ENCODE measurements at places on chromosomes 11 and 22.

DNA sequence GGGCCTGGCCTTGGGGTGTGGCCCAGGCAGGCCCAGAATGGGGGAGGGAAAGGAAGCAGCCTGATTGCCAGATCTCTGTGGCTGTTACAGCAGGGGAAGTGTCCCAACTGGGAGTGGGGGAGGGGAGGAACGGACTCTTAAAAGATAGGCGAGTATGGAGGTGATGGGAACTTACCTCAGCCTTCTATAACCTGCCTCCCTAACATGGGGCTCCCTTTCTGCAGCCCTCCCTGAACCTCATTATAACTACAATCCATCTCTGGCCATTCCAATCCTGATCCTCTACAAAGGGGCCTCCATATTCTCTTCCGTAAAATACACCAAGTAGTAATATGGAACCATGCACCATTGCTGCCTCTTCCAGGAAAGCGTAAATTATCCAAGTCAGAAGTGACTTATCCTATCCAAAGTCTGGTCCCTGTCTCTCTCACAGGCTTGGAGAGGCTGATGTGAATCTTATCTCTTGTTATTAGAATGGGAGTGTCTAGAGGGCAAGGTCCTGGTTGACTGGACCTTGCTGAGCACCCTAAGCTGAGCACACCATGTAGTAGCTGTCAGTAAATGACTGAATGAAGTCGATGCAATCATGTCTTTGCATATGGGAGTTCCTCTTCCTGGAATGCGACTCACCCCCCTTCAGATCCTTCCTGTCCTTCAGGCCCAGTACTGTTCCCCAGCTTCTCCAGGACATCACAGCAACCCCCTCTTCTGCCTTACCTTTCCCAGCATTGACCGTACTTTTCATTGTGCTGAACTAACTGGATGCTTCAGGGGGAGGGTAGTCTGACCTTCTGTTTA lies 5.9 kb downstream of the RHOG start:
- DNase-seq, result no peak

DNA sequence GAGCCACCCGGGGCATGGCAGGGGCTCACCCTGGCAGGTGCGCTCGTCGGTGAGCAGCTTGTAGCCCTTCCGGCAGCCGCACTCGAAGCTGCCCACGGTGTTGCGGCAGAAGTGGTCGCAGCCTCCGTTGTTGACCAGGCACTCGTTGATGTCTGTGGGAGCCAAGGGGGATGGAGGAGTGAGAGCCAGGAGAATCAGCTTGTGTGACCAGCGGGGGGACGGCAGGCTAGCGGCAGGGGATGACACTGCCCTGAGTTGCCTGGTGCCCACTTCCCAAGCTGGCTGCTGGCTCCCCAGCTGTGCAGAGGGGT lies 44.7 kb upstream of the TTLL12 start:
- DNase-seq, result no peak

- DNase-seq, result no peak
Measured at GRCh38 chr22:23001463-23001862, 68.9 kb upstream of the GNAZ start.

DNA sequence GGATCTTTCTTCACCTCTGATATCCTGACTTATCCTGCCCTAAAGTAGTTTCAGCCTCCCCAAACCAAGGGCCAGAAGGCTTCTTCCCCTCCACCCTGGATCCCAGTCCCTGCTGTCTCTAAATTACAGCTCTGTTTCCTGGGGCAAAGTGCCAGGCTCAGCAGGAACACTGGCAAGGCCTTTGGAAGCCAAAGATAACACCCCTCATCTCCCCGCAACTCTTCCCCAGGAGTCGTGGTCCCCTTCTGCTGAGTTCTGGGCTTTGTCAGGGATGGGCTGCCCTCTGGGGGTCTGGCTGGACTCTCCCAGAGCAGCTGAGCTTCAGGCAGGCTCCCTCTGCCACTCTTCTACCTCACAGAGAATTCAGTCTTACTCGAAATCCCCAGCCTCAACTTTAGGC lies 53.8 kb upstream of the AMPD3 start:
- DNase-seq, result no peak

GRCh38 chr11:22169833-22170232 lies 23.1 kb upstream of the ANO5 start:
- DNase-seq, result no peak

- no peak for DNase-seq
Measured at GRCh38 chr22:27798511-27799014, 3.0 kb downstream of the MN1 start.

- peak; percentile 68 for DNase-seq
Measured at GRCh38 chr22:50252082-50253045, 1.3 kb upstream of the HDAC10 start.

- DNase-seq, result no peak
Measured at GRCh38 chr11:77119531-77119936, 8.5 kb upstream of the MYO7A start.

- no peak for DNase-seq
Measured at GRCh38 chr11:131928992-131929391, 558.6 kb downstream of the NTM start.

- DNase-seq, result no peak
Measured at GRCh38 chr11:35614939-35615569, 3.2 kb upstream of the FJX1 start.

GRCh38 chr11:19952911-19953310 lies 207.4 kb downstream of the DBX1 start:
- no peak for DNase-seq

GRCh38 chr11:84437071-84437980 lies 1151.2 kb upstream of the CCDC90B start:
- no peak for DNase-seq

- no peak for DNase-seq
Measured at GRCh38 chr11:36222831-36223635, 66.2 kb downstream of the COMMD9 start.

DNA sequence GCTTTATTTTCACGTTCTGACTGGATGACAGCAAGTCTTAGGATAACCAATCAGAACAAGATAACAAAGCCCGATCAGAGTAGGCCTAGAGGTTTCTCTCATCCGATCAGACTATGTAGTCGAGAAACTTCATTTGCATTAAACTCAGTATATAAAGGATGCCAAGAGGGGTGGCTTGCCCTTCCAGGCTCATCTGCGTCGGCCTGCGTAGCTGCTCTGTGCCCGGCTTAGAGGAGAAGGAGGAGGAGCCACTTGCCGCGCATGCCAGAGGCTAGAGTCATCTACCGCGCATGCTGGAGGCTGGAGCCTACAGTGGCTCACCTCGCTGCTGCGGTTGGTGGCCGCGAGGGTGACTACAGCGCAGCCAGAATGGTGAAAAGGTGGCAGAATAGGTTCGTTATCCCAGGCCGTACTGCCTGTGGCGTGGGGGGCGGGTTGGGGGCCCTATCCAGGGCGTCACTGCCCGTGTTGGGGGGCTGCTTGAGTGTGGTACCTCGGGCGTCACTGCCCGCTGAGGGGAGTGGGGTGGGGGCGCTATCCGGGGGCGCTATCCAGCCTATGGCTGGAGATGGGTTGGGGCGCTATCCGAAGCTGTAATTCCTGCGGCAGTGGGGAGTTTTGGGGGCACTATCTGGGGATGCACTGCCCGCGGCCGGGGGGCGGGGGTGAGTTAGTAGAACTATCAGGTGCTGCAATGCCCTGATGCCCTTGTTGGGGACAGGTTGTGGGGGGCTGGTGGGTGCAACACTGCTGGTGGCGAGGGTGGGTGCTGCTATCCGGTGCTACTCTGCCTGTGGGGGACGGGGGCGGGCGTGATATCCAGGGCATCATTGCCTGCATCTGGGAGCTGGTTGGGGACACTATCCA lies at the start of gene RFPL2:
Gene RFPL2, minus strand, starts transcription at position 218 of the 867 bp plus-strand sequence. CDS start 2,622 bp downstream, outside the sequence.
- peak; percentile 18 for DNase-seq

DNA sequence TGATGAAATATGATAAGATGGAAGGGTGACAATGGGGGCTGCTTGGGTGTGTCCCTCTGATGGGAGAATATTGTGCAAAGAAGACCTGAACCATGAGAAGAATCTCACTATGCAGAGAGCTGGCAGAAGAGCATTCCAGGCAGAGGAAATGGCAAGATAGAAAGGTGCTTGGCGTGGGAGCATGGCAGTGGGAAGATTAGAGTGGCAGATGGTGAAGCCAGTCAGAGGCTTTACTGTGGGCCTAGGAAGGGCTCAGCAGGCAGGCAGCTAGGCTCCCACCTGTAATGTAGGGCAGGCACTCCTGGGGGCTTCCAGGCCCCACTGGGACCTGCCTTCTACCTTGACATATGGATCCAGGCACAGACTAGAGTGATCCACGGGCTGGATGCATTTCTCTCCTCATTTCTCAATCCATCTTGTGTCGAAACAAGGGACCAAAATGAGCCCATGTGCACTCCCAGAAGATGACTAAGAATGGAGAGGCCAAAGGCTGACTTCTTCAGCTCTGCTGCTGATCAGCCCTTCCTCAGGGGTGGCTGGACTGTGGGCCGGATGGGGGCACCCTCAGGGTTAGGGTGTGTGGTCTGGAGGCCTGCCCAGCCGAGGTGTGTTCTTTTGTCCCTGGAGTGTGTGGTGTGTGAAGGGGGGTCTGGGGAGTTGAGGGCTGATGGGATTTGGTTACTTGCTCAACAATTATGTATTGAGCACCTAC lies 88.3 kb downstream of the TSPAN18 start:
- DNase-seq, result no peak

DNA sequence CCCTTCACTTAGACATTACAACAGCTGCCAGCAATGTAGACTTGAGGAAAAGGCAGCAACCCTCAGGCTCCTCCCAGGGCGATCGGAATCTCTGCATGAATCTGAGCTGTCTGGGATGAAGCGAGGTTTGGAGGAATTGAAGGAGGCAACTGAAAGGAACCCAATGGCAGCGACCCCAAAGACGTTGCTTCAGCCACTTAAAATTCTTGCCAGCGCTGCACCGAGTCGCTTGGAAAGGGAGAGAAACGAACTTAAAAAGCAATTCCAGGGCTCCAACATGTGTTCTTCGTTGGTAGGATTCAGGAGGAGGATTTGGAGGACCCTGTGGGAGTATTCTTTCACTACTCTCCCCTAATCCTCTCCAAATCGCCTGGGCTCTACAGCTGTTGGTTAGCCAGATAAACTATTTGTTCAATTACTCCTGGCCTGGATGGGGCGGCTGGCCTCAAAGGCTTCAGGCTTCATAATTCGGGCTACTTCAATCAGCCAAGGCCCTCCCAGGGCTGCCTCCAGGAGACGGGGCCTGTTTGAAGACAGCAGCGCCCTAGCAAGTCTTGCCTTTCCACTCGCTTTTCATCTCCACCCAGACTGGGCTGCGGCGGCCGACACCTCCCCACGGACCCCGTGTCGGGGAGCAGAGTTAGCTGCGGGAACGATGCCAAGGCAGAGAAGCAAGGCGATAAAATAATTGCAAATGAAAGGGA lies 72.4 kb upstream of the TMEM45B start:
- DNase-seq, result no peak

DNA sequence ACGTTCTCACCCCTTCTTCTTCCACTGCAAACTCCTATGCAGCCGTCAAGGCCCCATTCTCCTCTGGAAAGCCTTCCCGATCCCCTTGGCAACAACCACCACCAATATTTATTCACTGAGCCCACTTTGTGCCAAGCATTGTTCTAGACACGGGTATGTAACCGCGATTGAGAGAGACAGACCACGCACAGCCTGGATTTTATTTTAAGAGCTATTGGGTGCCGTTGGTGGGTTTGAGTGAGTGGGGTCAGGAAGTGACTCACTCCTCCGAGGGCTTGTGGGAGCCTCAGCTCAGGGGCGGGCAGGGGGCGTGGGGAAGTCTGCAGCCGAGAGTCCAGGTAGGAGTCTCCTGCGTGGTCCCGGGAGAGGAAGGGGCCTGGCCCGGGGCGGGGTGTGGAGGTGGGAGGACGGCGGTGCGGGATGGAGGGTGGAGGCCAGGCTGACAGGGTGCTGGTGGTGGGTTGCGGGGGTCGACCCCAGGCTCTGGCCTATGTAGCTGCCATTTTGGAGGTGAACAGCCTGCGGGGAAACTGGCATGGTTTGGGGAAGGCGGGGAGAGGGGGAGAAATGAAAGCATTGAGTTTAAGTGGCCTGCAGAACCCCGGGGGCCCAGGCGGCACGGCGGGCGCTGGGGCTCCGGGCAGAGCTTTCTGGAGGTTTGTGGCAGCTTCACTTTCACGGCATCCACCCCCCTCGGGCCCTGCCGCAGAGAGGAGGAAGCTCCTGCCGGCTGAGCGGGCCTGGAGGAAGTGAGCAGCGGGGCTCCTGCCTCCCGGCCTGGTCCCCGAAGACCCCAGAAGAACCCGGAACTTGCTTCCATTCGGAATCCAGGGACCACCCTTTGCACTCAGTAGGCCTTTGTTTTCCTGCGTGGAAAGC lies 547 bp downstream of the PARVG start:
- peak; percentile 66 for DNase-seq

DNA sequence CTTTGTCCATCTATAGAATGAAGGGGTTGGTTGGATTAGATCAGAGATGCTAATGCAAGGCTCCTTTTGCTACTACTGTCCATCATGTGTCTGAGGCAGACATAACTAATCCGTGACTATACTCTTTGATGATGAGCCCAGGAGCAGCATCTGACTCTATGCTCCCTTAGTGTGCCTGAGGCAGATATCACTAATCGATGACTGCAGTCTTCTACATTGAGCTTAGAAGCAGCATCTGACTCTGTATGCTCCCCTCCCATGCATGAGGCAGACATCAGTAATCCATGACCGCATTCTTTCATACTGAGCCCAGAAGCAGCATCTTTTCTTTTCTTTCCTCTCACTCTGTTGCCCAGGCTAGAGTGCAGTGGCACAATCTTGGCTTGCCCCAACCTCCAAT lies 4.2 kb downstream of the TCN2 start:
- DNase-seq, result no peak

- DNase-seq, result no peak
Measured at GRCh38 chr11:4960877-4961276, 5.4 kb upstream of the OR51A2 start.

- no peak for DNase-seq
Measured at GRCh38 chr22:41660416-41660815, 28.3 kb downstream of the SNU13 start.

DNA sequence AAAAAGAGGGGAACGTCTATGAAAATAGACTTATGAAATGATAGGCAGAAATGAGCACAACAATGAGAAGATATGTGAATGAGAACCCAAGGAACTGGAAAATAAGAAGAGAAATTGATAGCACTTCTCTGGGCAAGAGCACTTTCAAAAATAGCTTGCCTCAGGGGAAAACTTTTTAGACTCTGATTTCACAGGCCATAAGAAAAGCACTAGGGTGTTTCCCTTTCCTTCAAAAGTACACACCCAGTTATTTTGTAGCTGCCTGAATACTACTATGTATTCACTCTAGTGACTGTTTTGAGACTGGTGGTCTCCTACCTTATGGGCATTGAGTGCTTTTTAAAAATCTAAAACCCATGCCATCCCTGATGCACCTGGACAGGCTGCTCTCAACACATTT lies 172.3 kb upstream of the SOX6 start:
- DNase-seq, result no peak

- no peak for DNase-seq
Measured at GRCh38 chr22:48490500-48491411, 1336.9 kb downstream of the BRD1 start.

- no peak for DNase-seq
Measured at GRCh38 chr11:72642043-72642883, 32.0 kb downstream of the PDE2A start.
